ENCODE measurements at places on chromosomes 5 and 9.
A peak's percentile ranks its signal among the peaks of the same experiment; 100 is the strongest.

DNA sequence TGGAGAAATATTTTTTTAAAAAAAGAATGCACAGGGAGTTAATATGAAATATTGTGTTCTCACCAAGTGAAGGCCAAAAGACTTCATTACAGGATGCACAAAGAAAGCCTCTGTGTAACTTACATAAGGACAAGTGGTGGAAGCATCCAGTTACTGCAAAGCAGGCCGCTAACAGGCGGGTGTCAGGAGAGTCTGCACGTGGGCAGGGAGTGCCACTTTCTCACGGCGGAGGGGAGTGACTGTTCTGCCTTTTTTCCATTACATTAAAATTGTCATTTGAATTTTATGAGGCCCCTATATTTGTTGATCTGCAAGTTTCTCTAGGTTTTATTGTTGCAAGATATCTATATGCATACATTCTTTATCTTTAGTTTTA is 28.1 kb upstream of the SPATA31E1 start:
- DNase-seq = no peak

DNA sequence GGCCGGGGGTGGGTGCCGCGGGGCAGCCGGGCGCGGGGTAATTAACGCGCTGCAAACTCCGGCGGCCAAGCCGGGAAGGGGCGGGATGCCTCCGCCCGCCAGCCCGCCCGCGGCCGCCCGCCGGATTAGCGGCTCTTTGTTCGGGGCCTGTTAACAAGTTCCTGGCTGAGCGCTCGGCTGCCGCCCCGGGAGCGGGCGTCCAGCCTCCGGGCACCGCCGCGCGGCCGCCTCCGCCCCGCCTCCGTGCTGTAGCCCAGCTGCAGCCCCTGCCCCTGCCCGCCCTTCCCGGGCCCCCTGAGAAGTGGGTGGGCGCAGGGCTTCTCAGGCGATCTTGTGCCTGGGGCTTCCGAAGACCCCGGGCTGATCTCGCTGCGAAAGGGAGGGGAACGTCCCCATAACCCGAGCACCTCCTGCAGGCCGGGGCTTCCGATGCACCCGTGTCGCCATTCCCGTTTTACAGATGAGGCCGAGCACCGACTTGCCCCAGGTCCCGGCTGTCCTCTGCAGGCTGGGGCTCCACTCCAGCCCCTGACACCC is 7.5 kb downstream of the UNC5A start:
- no peak for DNase-seq

- no peak for DNase-seq
Measured at GRCh38 chr5:15606197-15606596, 106.2 kb downstream of the FBXL7 start.

GRCh38 chr5:119379942-119380547 is 24.2 kb downstream of the TNFAIP8 start:
- DNase-seq = no peak

DNA sequence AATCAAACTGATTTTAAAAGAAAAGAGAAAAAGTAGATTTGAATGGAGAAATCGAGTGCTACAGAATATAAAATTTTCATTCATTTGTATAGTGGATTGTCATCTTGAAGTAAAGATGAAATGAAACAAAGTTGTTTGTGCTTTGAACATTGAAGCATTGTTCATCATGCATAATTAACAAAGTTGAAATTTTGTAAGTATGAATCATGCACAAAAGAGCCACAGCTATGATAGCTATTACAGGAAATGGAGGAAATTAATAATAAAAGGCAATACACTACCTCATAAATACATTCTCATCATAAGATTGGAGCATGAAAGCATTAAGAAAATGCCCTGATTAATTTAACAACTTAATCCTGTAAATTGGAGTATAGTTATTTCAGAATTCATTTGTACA is 153.4 kb upstream of the TLX3 start:
- no peak for DNase-seq

DNA sequence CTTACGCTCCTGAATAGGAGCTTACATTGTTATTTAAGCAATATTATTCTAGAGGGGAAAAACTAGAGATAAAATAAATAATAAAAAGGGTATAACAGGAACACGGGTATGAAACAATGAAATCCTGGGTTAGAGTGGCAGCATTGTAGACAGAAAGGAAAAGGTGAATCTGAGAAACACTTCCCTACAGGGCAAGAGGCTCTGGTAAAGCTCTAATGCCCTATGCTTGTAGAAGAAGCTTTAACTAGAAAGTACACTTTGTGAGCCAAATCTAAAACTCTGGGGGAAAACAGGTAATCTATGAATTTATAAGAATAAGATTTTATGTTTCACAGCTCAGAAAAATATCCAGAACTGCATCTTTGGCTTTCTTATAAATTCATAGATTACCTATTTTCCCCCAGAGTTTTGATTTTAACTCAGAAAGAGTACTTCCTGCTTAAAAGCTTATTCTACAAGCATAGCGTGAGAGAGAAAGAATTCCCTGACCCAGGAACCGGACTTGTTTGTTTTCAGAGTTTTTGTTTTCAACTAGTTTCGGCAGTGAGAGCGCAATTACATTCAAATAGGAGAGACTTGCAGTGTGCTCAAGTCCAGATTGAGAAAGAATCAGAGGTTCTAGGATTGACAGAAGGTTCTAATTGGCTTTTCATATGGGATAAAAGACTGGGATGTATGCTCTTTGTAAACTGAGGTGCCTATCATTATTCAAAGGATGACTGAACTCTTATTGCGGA is 651.0 kb upstream of the RORB start:
- DNase-seq = no peak

GRCh38 chr9:132031467-132032237 is 48.0 kb downstream of the MED27 start:
- DNase-seq = no peak

DNA sequence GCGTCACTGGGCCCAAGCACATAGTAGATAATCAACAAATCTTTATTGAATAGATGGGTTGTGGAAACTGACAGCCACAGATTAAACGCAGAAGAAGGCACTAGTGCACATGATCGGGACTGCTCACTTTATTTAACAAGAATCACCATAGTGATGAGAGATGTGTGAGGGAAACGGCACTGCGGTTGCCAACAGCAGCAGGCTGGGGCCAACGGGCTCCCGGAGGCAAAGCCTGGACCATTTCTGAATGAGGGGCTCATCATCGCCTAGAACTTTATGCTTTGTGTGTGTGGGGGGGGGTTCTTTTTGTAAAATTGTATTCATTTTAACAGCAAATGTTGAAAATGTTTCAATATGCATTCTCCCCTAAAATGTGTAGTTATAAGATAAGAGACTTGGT is 61.9 kb upstream of the RUFY1 start:
- DNase-seq = no peak

- peak; percentile 56 for DNase-seq
Measured at GRCh38 chr5:141039517-141039916, 11.7 kb upstream of the PCDHB1 start.

- DNase-seq = no peak
Measured at GRCh38 chr5:108079753-108080152, 302.1 kb downstream of the FBXL17 start.

- DNase-seq = no peak
Measured at GRCh38 chr5:83034528-83035207, 42.5 kb downstream of the TMEM167A start.

All from SHP77 treated with DMSO at 0.1 percent for 48 hours (cell line).